ENCODE measurements at places on chromosomes 2 and 18. TPM values are rescaled to one million over a fixed set of nuclear protein-coding genes. Genes with fewer than 3 reads are reported as not detected.

DNA sequence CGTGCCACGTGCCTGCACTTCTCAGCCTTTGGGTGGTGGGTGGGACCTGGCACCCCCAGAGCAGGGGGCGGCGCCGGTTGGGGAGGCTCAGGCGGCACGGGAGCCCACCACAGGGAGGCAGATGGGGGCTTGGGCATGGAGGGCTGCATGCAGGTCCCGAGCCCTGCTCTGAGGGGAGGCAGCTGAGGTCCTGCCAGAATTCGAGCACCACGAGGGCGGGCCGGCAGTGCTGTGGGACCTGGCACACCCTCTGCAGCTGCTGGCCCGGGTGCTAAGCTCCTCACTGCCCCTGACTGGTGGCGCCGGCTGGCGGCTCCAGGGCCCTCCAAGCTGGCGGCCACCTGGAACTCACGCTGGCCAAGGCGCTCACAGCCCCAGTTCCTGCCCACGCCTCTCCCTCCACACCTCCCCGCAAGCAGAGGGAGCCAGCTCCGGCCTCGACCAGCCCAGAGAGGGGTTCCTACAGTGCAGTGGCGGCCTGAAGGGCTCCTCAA, 1176.8 kb upstream of the GYPC start:
- no peak for DNase-seq

GRCh38 chr18:22643731-22644130, 226.0 kb upstream of the CTAGE1 start:
- DNase-seq = no peak

The NXPH2 gene
- 4.8 TPM for polyA plus RNA-seq

The SERPINB8 gene
- 4.3 TPM for polyA plus RNA-seq

The INO80D gene
- polyA plus RNA-seq = 10.8 TPM

The TUBA4A gene
- 27.7 TPM for polyA plus RNA-seq

The MGAT5 gene
- 39.4 TPM for polyA plus RNA-seq

- DNase-seq = no peak
These were observed 1.7 kb upstream of the ASPRV1 start for GRCh38 chr2:69962986-69963730.

DNA sequence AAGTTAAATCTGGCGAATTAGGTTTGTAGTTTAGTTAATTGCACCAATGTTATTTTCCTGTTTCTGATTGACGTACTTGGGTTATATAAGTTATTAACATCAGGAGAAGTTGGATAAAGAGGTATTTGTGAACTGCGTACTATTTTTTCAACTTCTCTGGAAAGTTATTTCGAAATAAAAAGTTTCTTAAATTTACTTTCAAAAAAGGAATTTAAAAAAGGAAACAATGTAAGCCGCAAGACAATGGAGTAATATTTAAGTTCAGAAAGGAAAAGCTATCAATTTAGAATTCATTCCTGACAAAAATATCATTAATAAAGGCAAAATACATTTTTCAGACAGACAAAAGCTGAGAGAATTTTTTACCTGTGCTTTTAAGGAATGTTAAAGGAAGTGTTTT, 47.7 kb downstream of the RAB10 start:
- no peak for DNase-seq

- no peak for DNase-seq
These were observed 43.7 kb downstream of the WIPF1 start for GRCh38 chr2:174553811-174554493.
